ENCODE measurements at places on chromosomes 6 and 20.

GRCh38 chr6:30682143-30683117, 4.0 kb downstream of the PPP1R18 start:
- peak; percentile 77 for DNase-seq

- no peak for DNase-seq
These were observed 73.0 kb downstream of the SERAC1 start for GRCh38 chr6:158095031-158095430.

DNA sequence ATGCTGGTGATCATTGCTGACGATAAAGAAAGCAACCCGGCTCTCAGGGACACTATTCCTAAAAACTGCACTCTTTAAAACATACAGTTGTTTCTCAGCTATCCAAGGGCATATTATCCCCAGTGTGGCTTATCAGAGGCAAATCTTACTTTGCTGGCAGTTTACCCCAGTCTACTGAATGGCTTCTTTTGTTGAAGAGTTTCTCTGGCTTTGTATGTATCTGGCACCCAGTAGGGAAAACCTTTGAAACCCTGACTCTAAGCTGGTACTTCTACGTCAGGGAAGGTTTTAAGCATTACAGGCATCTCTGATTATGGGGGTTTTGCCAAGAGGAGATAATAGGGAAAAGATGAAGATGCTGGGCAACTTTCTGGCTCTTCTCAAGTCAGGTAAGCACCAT, 637.6 kb upstream of the CHD6 start:
- no peak for DNase-seq

DNA sequence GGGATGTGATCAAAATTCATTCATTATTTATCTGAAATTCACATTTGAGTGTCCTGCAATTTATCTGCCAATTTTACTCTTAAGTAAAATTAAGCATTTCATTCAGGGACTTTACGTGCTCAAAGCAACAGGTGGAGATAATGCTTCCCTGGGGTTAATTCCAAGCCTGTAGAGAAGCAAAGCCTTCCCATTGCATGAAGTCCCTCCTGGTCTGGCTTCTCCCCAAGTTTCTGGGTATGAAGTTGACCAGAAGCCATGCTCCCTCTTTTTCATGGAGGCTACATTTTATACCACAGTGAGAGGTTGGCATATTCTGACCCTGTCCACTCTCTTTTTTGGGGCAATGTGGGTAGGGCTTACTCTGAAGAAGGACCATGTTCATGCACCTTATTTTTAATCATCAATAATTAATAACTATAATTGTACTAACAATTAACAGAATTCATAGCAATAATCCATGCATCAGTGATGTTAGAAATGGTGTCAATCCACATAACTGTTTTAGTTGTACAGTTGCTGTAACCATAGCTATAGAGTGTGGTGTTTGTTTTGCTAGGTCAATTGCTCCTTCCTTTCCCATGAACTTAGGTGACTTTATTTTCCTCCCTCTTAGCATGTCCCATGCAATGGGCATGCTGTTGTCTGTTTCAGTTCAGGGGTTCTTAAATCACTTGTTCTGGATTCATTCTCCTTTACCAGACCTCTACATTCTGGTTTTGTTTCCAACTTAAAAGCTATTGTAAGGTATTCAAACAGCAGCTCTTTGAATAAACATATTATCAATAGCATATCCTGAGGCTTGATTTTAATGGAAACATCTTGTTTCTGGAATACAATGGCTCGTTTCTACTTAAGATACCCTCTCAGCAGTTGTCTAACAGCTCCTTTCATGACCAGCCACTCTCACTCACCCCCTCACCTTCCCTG, 1.5 kb downstream of the LAMA4 start:
- DNase-seq = no peak

GRCh38 chr6:5155906-5156305, 70.8 kb downstream of the PPP1R3G start:
- no peak for DNase-seq

DNA sequence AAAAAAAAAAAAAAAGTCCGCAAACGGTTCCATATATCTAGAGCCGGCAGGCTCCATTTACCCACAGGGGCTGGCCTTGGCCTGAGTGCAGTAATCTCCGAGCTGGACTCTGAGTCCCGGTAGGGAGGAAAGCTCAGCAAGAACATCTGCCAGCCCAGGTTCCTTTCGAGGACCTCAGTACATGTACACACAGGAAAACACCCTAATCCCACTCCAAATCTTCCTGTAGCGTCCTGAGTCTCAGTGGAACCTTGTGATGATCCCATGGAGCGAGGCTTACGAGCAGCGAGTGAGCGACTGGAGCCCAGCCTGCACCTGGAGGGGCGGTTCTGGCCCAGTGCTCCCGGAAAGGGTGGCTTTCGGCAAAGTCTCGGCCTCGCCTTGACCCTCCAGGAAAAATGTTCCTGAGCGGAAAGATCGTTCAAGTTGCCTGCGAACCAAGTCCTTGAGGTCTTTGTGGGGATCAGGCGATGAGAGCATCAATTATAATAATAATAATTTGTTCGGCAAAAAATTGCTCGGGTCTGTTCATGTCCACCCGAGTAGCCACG, 32.1 kb downstream of the PRSS16 start:
- DNase-seq = no peak

- peak; percentile 42 for DNase-seq
These were observed 1.1 kb downstream of the FBXO30 start for GRCh38 chr6:145813285-145814034.

DNA sequence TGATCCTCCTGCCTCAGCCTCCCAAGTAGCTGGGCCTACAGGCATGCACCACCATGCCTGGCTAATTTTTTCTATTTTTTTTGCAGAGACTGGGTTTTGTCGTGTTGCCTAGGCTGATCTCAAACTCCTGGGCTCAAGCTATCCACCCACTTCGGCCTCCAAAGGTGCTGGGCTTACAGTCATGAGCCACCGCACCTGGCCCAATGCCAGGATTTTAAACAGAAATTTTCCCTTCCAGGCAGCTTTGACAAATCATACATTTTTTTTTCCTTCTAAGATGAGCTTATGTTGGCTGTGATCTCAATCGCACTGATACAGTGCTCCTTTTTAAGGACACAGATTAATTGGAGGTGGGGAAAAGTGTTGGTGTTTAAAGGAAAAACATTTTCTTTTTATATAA, 73.2 kb upstream of the CD2AP start:
- DNase-seq = no peak

- DNase-seq = no peak
These were observed 11.0 kb upstream of the SYNDIG1 start for GRCh38 chr20:24458436-24458835.

GRCh38 chr20:46192376-46192944, 74.3 kb downstream of the CD40 start:
- DNase-seq = no peak

- no peak for DNase-seq
These were observed 652.8 kb upstream of the CITED2 start for GRCh38 chr6:140027219-140027618.

DNA sequence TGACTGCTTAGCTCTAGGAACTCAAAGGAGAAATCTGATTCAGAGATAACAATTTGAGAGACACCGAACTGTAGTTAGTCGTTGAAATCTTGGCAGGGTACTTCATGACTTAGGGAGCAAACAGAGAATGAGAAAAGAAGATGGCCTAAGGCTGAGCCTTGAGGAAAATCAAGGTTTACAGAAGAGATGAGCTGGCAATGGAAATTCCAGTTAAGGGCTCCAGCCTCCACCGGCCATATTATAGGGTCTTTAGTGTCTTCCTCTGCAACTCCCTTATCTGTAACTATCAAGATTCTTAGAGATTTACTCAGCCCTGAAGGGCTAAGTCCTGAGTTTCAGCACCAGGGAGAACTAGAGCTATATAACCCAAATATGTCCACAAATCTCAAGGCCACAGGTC, 26.6 kb downstream of the KCNK17 start:
- no peak for DNase-seq

DNA sequence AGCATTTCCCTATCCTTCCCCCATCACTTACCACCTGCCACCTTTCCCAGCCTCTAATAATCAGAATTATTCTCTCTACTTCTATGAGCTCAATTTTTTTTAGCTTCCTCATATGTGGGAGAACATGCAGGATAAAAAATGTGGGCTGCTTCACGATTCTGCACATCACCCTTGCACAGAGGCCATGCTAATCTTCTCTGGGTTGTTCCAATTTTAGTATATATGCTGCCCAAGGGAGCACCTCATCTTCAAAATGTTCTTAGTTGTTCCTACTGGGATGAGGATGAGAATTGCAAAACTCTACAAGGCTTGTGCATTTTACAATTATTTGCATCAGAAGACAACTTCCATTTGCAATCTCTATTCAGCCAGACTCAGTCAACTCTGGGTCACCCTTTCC, 58.1 kb downstream of the LAMA4 start:
- DNase-seq = no peak

GRCh38 chr6:103672169-103672568, 1187.5 kb downstream of the HACE1 start:
- DNase-seq = no peak

Data from GM04504 (cell line).